CD4-positive, alpha-beta T cell (primary cell): ENCODE measurements at places on chromosomes 3 and 15.

DNA sequence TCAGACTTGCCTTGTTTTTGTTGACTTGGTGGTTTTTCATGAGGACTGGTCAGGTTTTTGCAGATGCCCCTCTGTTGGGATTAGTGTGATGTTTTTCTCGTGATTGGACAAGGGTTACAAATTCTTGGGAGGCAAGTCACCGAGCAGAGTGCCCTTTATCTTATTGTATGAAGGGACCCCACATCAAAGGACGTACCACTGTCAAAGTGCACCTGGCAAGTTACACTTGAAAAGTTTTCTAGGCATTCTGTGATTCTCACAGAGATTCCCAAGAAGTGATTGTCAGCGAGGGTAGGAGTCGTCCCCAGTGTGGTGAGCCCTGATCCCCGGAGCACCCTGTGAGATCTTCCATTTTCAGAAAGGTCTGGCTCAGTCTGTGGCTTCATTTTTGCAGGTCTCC lies 110.1 kb downstream of the POLR2M start:
- no peak for DNase-seq

DNA sequence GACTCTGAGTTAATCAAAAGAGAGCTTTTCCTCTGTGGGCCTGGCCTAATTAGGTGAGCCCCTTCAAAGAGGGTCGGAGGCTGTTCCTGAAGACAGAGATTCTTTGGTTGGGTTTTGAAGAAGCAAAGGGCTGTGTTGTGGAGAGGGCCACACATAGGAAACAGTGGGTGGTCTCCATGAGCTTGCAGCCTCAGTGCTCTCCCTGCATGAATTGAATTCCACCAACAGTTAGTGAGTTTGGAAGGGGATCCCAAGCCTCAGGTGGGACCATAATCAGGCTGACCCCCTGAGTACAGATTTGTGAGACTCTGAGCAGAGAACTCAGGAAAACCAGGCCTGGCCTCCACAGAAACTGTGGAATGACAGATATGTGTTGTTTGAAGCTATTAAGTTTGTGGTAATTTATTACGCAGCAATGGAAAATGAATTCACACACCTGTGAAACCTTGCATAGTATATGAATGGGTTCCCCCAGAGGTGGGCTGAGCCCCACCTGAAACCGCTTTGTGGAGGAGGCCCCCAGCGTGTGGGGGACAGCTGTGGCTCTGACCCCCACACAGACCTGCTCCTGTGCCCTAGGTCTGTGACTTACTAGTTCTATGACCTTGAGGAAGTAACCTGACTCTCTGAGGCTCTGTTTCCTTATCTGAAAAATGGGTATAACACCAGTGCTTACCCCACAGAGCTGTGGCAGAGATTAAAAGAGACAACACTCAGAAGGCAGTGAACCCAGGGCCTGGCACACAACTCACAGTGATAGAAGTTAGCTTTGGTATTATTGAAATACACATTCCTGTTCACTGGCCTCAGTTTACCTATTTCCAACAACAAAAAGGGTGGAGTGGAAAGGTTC lies 431.3 kb downstream of the FOXP1 start:
- no peak for DNase-seq

DNA sequence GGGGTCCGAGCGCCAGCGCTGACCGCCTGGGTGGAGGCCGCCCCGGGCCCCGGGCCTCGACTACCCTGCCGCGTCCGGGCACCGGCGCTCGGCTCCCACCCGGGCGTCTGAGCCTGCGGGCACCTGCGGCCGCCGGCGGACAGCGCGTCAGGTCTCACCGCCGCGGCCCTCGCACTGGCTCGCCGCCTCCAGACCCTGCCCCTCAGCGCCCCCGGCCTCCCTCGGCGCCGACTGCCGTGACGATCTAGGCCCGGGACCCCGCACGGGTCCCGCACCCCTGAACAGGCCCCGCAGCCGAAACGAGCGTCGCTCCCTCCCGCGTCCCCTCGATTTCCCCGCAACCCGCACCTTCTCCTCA lies 297 bp downstream of the PRC1 start:
- no peak for DNase-seq

GRCh38 chr15:77347197-77347596 lies 72.7 kb downstream of the PEAK1 start:
- no peak for DNase-seq

DNA sequence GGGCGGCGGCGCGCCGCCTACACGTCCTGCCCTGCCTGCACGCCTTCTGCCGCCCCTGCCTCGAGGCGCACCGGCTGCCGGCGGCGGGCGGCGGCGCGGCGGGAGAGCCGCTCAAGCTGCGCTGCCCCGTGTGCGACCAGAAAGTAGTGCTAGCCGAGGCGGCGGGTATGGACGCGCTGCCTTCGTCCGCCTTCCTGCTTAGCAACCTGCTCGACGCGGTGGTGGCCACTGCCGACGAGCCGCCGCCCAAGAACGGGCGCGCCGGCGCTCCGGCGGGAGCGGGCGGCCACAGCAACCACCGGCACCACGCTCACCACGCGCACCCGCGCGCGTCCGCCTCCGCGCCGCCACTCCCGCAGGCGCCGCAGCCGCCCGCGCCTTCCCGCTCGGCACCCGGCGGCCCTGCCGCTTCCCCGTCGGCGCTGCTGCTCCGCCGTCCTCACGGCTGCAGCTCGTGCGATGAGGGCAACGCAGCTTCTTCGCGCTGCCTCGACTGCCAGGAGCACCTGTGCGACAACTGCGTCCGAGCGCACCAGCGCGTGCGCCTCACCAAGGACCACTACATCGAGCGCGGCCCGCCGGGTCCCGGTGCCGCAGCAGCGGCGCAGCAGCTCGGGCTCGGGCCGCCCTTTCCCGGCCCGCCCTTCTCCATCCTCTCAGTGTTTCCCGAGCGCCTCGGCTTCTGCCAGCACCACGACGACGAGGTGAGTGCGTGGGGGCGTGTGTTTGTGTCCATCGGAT lies 602 bp downstream of the TRIM71 start:
- no peak for DNase-seq

DNA sequence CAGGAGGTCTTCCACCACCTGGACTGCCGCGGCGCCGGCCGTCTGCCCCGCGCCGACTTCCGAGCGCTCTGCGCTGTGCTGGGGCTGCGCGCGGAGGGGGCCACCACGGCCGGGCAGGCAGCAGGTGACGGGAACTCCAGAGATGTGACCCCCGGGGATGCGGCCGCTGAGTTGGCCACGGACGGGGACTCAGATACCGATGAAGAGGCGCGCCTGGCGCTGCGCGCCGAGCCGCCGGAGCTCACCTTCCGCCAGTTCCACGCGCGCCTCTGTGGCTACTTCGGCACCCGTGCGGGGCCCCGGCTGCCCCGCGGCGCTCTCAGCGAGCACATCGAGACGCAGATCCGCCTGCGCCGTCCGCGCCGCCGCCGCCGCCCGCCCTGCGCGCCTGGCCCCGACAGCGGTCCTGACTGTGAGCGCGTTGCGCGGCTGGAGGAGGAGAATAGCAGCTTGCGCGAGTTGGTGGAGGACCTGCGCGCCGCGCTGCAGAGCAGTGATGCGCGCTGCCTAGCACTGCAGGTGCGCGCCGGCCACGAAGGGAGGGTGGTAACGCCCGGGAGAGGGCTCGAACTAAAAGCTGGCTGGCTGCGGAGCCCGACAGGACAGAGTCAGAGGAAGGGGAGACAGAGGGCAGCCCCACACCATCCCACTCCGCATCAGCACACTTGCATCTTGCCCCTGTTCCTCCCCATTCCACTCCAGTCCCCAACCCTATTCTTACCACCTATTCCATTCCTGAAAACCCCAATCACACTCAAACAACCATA lies 885 bp downstream of the EFCC1 start:
- no peak for DNase-seq

DNA sequence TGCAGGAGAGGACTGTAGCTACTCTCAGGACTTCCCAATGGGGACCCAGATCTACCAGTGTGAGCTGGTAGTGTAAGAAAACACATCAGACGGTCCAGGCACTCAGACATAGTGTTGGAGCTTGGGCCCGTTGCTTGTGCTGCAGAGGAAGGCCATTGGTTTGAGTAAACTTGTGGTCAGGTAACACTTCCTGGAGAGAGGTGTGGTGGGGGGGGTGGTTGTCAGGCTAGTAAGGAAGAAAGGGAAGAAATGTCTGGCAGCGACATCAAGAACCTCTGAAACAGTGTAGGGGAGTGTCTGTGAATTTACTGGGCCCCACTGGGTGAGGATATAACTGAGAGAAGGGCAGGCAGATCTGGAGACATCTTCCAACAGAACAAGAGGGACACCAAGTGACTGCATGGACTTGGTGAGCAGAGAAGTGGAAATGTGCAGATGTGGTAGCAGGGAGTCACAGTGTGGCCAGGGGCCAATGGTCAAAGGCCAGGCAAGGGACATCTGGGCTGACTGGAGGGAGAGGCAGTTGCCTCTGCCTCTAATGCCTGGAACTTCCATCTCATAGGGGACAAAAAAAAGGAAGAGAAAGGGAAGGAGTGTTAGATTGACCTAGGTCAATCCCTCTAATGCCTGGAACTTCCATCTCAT lies 63.7 kb upstream of the MRPS22 start:
- DNase-seq, result no peak

GRCh38 chr3:24261521-24261920 lies 233.1 kb downstream of the THRB start:
- DNase-seq, result no peak

DNA sequence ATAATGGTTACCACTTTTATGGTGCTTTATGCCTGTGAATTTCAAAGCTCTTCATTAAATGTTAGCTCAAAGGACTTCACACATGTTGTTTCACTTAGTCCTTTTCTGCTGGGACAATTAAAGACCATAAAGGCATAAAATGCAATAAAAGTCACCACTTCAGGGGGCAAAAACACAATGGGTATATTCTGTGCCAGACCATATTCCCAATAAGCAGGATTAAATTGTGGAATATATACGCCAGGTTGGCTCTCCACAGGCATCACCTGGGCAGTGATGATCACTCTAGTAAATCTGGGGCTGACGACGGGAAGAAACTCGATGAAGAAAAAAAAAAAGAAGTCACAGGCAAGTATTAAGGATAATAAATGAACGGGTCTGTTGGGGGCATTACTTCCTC lies 370.2 kb upstream of the CNTN4 start:
- no peak for DNase-seq

DNA sequence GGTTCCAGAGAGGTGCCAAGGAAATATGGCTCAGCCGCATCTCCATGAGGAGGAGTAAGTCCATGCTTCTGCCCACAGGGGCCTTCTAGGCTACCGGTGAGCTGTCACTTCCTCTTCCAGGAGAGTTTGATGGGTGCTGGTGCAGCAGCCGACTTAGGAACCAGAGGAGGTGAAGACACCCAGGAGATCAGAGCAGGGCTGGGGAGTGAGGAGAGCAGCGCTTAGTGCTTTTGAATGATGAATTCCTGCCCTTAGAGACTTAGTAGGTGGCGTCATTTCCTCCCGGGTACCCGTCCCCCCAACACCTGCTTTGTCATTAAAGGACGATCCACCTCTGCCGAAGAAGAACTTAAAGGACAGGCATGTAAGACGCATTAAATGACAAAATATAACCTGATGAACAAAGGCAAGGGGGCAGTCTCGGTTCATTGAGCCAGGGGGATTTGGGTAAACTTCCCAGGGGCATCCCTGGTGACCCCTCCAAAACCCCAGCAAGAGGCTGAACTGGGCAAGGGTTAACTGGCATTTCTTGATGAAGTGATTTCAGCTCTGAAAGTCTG lies 67.6 kb downstream of the HES1 start:
- no peak for DNase-seq

DNA sequence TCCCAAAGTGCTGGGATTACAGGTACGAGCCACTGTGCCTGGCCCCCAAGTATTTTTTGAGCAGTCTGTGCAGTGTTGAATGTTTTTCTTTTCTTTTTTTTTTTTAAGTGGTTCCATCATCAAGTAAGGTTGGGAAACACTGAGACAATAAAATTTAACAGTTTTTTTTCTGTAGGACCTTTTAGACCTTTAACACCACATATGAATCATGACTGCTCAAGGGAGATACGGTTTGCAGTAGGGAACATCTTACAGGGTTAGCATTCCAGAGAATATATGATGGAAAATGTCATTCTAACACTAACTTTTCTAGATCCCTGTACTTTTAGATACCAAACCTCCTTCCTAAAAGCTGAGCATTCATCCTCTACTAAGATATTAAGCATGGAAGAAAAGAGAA lies 41.7 kb downstream of the SNX4 start:
- no peak for DNase-seq

GRCh38 chr3:9935966-9936510 lies 2.4 kb downstream of the CRELD1 start:
- DNase-seq, result no peak

- no peak for DNase-seq
These were observed 233.3 kb downstream of the RBMS3 start for GRCh38 chr3:29514170-29514569.

DNA sequence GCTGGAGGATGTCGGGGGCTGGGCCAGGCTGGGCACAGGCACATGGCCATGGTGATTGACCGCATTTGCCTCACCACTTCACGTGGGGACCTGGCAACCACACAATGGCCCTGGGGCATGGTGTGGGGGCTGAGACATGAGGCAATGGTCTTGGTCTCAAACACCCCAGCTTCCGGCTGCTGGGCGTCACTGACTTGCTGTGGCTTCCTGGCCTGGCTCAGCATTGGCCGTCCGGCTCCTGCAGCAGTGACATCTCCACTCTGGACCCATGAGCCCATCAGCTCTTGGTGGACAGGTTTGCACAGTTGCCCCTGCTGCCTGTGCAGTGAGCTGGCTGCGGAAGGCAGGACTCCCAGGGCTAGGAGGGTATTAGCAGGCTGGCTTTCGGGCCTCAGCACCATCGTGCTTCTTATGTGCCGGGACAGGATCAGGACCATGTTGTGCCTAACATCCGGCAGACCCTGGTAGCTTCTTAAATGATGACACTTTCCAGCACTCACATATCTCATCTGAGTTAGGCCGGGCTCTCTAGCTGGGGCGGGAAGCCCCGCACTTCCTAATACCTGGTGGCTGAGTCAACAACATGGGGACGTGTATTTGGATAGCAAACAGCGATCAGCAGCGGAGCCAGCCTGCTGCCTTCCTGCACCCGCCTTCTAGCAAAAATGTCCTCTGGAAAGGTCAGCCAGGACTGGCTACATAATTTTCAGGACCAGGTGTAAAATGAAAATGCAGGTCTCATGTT lies 34.1 kb downstream of the ZNF710 start:
- no peak for DNase-seq

GRCh38 chr3:100311011-100311410 lies 23.5 kb upstream of the NIT2 start:
- DNase-seq, result no peak

GRCh38 chr15:99682455-99682854 lies 50.8 kb downstream of the LYSMD4 start:
- DNase-seq, result peak; percentile 37

DNA sequence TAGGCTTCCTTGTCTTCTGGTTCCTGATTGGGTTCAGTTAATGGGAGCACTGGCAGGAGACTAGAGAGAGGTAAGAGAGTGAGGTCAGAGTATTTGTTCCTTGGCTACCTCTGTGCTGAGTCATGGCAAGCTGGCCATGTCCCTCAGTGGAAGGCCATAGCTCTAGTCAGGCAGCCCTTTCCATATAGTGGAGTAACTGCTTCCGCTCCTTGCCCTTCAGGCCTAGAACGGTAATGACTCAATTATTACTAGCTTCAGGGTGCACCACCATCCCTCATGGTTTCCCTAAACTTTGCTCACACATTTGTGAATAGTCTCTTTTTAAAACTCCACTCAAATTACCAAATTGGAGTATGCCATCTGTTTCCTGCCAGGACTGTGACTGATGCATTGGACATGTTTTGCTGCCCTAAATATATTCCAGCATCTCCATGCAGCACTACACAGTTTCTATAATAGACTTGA lies 10.5 kb upstream of the ANO10 start:
- DNase-seq, result no peak
